ENCODE measurements at places on chromosomes 2 and 18. TPM values are rescaled to one million over a fixed set of nuclear protein-coding genes. Genes with fewer than 3 reads are reported as not detected.
A peak's percentile ranks its signal among the peaks of the same experiment; 100 is the strongest.

Gene RIT2
- 1.3 TPM for total RNA-seq

Gene SCYGR4
- total RNA-seq: not detected

DNA sequence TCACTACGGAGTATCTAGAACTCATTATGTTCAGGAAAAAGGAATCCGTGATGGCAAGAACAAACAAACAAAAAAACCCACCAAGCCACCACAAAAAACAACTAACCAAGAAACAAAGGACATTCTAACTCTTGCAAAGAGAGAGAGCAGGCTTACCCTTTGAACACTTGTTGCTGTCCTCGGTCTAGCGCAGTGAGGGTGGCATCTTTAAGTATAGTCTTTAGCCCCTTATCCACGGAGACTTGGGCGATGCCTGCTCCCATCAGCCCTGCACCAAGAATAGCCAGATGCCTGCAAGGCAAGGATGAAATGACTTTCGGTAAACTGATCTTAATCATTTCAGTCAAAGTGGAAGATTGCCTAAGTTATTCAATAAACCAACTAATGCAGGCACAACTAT, 31.0 kb downstream of the GAREM2 start:
- H3K36me3 ChIP-seq: peaks cover 62% of the 10 kb centered on the region
- no peak for DNase-seq
- no peak overlapping the region for H3K4me3 ChIP-seq
- H3K27me3 ChIP-seq: no peaks in the 10 kb centered on the region

GRCh38 chr2:160207271-160207670, 7.2 kb upstream of the ITGB6 start:
- no peaks in the 10 kb centered on the region for H3K27me3 ChIP-seq
- H3K36me3 ChIP-seq: no peaks in the 10 kb centered on the region
- no peak overlapping the region for H3K27ac ChIP-seq
- DNase-seq: no peak

DNA sequence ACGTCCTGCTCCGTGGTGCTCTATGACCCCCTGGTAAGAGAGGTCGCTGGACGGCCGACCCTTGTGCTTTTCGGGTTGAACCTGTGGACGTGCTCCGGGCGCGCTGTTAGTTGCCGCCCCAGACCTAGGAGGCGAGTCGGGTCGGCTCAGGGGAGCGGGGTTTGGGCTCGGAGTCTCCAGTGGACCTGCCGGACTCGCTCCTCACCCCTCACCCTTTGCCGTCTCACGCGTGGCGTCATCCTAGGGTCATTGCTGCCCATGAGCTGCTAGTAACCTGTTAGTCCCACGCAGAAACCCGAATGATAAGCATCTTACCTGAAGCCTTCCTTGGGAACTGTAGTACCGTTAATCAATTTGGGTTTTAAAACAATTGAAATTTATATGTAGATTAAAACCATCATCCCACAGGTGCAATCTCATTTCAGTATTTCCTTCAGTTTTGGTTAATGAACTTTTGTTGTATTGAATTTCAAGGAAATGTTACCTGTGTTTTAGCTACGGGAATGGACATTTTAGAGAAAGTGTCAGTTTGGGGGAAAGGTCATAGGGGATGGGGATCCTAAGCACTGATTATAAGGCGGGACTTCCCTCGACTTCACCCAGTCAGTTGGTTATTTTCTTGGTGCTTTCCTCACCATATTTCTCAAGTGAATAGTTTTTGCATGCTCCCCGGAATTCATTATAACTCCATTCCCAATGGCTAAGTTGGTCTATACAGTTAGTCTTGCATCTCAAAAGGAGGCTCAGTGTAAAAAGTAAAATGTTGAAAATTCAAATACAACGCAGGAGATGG, 536 bp downstream of the ELP2 start:
- peak overlapping the region; percentile 95 for H3K4me3 ChIP-seq
- no peaks in the 10 kb centered on the region for H3K27me3 ChIP-seq
- DNase-seq: no peak

DNA sequence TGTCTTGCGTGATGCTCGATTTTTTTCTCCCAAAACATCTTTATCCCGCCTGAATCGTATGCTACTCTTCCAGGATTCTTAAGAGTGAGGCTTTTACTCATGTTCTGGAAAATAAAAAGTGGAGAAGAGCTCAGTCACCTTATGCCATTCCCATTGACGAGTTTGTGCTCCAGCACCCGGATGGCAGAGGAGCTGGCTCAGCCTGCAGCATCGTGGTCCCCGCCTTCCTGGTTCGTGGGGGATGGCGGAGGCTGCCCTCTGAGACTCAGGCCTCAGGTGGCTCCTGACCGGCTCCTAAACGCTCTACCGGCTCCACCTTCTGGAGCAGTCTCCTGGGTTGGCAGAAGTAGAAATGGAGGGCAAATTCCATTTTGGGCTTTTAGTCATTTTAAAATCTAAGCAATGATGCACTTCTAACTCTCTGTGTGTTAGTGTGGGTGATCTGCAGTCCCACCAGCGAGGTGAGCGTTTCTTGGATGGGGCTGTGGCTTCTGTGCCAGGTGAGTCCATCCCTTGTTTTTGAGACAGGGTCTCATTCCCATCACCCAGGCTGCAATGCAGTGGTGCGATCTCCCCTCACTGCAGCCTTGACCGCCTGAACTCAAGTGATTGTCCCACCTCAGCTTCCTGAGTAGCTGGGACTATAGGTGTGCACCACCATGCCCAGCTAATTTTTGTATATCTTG, 27.8 kb downstream of the RTP5 start:
- H3K27ac ChIP-seq: no peak overlapping the region
- H3K4me3 ChIP-seq: no peak overlapping the region
- DNase-seq: peak; percentile 22
- no peaks in the 10 kb centered on the region for H3K4me1 ChIP-seq
- peaks cover 7% of the 10 kb centered on the region for H3K36me3 ChIP-seq
- no peaks in the 10 kb centered on the region for H3K27me3 ChIP-seq

- H3K27ac ChIP-seq: no peak overlapping the region
- H3K27me3 ChIP-seq: no peaks in the 10 kb centered on the region
- no peak for DNase-seq
- H3K4me3 ChIP-seq: no peak overlapping the region
- H3K36me3 ChIP-seq: 0 out of 2 replicates have a peak, but pooled peaks cover 2% of the 10 kb centered on the region
Measured at GRCh38 chr2:122843503-122843902, 1088.1 kb downstream of the TSN start.

GRCh38 chr2:128305555-128306080, 13.1 kb downstream of the HS6ST1 start:
- H3K4me1 ChIP-seq: peaks cover 4% of the 10 kb centered on the region
- H3K27me3 ChIP-seq: no peaks in the 10 kb centered on the region
- peaks cover 23% of the 10 kb centered on the region for H3K36me3 ChIP-seq
- H3K4me3 ChIP-seq: 0 out of 3 replicates have a peak overlapping the region, but pooled peaks have one; percentile 29
- no peak overlapping the region for H3K27ac ChIP-seq

Gene ALK
- total RNA-seq: not detected

Gene MAP3K19
- total RNA-seq: not detected

Gene SCG2
- total RNA-seq: 4.4 TPM

DNA sequence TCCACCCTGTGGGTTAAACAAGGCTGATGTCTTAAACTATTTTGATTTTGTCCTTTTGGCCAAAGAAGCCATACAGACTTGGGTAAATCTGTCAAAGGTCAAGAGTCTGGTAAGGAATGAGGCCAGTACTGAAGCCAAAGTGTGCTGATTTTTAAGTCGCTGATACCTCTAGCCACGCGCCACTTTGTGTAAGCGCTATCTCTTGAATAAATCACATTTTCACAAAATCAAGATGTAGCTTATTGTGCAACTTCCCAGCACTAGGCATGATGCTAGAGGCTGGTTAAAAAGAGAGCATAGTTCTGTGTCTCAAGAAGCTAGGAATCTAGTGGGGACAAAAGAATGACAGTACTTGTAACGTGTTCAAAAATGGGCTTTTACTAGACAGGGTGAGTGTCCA, 510.6 kb upstream of the RAB6C start:
- no peaks in the 10 kb centered on the region for H3K27me3 ChIP-seq
- no peak for DNase-seq
- H3K4me3 ChIP-seq: no peak overlapping the region
- no peak overlapping the region for H3K27ac ChIP-seq
- no peaks in the 10 kb centered on the region for H3K4me1 ChIP-seq
- no peaks in the 10 kb centered on the region for H3K36me3 ChIP-seq

DNA sequence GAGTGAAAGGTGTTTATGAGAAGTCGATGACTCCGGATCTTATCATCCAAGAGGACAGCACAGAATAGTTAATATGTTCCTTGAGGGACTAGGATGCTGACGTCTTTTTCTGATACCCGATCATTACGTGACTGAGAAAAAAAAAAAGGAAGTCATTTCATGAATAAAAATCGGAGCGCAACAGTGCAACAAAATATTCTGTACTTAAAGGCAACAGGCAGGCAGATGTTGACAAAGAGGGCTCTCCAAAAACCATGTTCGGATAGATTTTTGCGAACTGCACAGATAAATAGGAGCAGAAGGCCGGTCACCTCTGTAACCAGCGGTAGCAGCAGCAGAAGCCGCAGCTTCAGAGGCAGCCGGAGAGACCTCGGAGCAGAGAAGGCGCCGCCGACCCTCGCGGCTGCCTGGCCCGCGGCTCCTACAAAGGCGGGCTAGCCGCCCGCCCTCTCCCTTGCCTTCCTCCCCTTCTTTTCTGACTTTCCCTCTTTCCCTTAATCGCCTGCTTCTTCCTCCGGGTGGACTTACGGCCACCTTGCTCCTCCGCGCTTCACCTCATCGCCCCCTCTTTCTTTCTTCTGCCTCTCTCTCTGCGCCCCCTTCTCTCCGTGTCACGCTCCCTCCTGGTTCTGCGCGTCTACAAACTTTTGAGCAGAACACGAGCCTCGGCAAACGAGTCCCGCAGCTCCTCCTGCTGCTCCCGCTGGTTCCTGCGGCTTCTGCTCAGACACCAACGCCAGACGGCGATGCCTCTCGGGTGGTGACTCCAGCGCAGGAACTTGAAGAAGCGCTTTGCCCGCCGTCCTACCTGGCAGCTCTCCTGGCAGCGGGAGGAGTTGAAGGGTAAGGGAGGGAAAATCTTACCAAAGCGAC, at the start of gene ADCYAP1:
Gene ADCYAP1, plus strand, starts transcription at position 654 of the 873 bp plus-strand sequence. CDS start 516 bp downstream, outside the sequence.
- no peaks in the 10 kb centered on the region for H3K36me3 ChIP-seq
- H3K4me3 ChIP-seq: peak within 1 kb of the TSS; percentile 82
- peaks cover 64% of the 10 kb centered on the region for H3K27me3 ChIP-seq
- peaks cover 6% of the 10 kb centered on the region for H3K4me1 ChIP-seq
- peak; percentile 72 for DNase-seq
